ENCODE measurements at places on chromosomes 3 and 15.

GRCh38 chr15:99187936-99188335, 61.4 kb downstream of the TTC23 start:
- no peaks in the 10 kb centered on the region for H3K4me1 ChIP-seq
- H3K36me3 ChIP-seq: no peaks in the 10 kb centered on the region
- no peak overlapping the region for H3K4me3 ChIP-seq
- H3K27me3 ChIP-seq: peaks cover 2% of the 10 kb centered on the region

GRCh38 chr3:179961703-179962078, 75.0 kb downstream of the PEX5L start:
- H3K4me1 ChIP-seq: peaks cover 29% of the 10 kb centered on the region
- peaks cover 13% of the 10 kb centered on the region for H3K27me3 ChIP-seq
- no peak overlapping the region for H3K27ac ChIP-seq
- no peak overlapping the region for H3K4me3 ChIP-seq
- peaks cover 4% of the 10 kb centered on the region for H3K36me3 ChIP-seq

DNA sequence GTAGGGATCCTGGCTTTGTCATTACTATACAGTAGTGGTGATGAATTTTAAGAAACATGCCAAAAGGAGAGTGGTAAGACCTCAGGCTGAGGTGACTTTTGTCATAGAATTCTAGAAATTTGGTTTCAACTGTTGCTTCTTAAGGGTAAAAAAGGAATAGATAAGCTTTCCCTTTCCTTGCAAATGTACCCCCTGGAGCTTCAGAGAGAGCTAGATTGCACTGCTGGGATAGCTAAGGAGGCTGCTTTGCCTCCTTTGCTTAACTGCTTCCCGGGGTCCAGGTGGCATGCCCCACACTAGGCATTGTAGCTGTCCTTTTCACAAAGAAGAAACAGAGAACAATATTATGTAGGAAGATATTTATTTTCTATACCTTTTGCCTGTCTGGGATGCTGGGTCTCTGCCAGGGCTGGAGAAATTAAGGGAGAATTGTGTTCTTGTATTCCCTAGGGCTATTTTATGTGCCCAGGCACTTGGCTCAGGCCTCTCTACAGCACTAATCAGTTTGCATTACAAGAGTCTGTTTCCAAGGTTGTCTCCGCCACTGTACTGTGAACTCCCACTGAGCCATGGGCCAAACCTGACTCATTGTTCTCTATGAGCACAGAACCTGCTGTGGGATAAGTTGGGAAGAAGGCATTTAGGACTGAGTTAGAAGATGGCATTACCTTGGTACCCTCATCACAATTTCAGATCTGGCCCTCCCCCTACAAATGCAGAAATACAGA, 460.0 kb downstream of the PDCD6IP start:
- no peaks in the 10 kb centered on the region for H3K27me3 ChIP-seq
- DNase-seq: no peak
- H3K4me1 ChIP-seq: no peaks in the 10 kb centered on the region
- no peak overlapping the region for H3K27ac ChIP-seq
- H3K4me3 ChIP-seq: no peak overlapping the region

- no peak for DNase-seq
- no peaks in the 10 kb centered on the region for H3K4me1 ChIP-seq
- H3K27ac ChIP-seq: no peak overlapping the region
- peaks cover 3% of the 10 kb centered on the region for H3K36me3 ChIP-seq
Measured at GRCh38 chr3:51958603-51959521, 3.7 kb downstream of the GPR62 start.

GRCh38 chr15:85618956-85619491, 175.7 kb downstream of the KLHL25 start:
- no peak overlapping the region for H3K4me3 ChIP-seq
- no peaks in the 10 kb centered on the region for H3K27me3 ChIP-seq

DNA sequence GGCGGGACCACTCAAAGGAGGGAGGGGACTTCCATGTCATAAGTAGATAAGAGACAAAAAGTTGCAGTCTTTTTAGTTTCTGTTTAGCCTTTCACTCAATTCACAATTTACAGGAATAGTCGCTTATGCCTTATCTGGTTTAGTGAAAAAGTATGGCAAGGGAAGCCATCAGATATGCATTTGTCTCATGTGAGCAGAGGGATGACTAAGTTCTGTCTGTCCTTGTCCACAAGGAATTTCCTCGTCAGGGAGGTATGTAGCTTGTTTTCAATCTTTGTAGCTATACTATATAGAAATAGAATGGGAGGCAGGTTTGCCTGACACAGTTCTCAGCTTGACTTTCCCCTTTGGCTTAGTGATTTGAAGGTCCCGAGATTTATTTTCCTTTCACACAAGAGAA, 882.8 kb downstream of the NAALADL2 start:
- no peaks in the 10 kb centered on the region for H3K4me1 ChIP-seq
- H3K4me3 ChIP-seq: no peak overlapping the region
- no peaks in the 10 kb centered on the region for H3K36me3 ChIP-seq
- no peak for DNase-seq
- H3K27ac ChIP-seq: no peak overlapping the region

DNA sequence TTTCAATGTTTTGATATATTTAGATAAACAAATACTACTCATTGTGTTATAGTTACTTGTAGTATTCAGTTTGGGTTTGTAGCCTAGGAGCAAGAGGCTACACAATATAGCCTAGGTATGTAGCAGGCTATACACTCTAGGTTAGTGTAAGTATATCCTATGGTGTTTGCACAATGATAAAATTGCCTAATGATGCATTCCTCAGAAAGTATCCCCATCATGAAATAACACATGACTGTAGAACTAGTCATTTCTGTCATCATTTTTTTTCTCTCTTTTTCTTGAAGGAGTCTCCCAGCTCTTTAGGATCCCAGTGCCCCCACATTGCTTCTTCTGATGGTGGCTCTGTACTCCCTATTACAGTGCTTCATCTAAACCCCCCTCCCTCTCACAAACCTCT, 157.7 kb upstream of the CADPS start:
- H3K4me1 ChIP-seq: no peaks in the 10 kb centered on the region
- no peak overlapping the region for H3K27ac ChIP-seq
- no peaks in the 10 kb centered on the region for H3K27me3 ChIP-seq
- no peak overlapping the region for H3K4me3 ChIP-seq

- DNase-seq: no peak
- no peak overlapping the region for H3K4me3 ChIP-seq
- H3K36me3 ChIP-seq: peaks cover 14% of the 10 kb centered on the region
- no peak overlapping the region for H3K27ac ChIP-seq
- no peaks in the 10 kb centered on the region for H3K27me3 ChIP-seq
- peaks cover 5% of the 10 kb centered on the region for H3K4me1 ChIP-seq
Measured at GRCh38 chr3:100756441-100756840, 47.1 kb downstream of the TFG start.

- peak overlapping the region; percentile 85 for H3K4me3 ChIP-seq
- peaks cover 81% of the 10 kb centered on the region for H3K27me3 ChIP-seq
- peak; percentile 86 for DNase-seq
- H3K4me1 ChIP-seq: peaks cover 49% of the 10 kb centered on the region
- H3K27ac ChIP-seq: peak overlapping the region; percentile 84
- peaks cover 6% of the 10 kb centered on the region for H3K36me3 ChIP-seq
Measured at GRCh38 chr3:194134757-194135515, 1.0 kb upstream of the HES1 start.

All from T-helper 2 cell treated with Interferon-gamma antibody and Interleukin-4, amounts not matched to agents 5 μg/mL and 100 μg/mL, for 36 hours (primary cell).